Tibial nerve (tissue), 4 donors: ENCODE measurements at places on chromosomes 13 and 19. TPM values are rescaled to one million over a fixed set of nuclear protein-coding genes. Genes with fewer than 3 reads are reported as not detected.
A peak's percentile ranks its signal among the peaks of the same experiment; 100 is the strongest.

The SELENOV gene
- total RNA-seq = not detected

- no peak for DNase-seq
Measured at GRCh38 chr13:112828756-112829155, 138.9 kb downstream of the ATP11A start.

GRCh38 chr19:10501971-10502523 is 1.1 kb downstream of the KEAP1 start:
- DNase-seq = peak; percentile 55

The KLK12 gene
- total RNA-seq = not detected

DNA sequence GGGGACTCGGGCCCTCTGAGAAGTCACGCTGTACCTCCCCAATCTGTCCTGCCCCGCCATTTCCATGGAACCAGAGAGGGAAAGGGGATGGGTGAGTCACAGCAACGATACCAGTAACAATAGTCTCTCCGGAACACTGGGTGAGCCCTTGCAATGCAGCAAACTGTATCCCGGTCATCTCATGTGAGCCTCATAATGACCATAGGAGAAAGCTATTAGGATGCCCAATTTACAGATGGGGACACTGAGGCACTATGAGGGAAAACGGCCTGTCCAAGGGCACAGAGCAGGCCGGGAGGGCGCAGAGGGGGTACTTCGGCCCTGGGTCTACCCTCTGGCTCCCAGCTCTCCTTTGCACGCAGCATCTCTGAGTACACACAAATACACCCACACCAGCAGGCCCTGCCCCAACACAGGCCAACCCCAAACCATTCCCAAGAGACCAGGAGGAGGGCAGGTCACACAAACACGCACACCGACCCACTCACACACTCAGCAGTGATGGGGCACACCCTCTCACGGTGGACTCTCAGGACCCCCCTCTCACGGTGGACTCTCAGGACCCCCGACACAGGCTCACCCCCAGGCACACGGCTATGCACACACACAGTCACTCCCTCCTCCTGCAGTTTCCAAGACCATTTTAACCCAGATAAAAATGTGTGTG is 18.2 kb downstream of the LRRC4B start:
- DNase-seq = no peak

- no peak for DNase-seq
Measured at GRCh38 chr19:17754634-17755442, 3.6 kb downstream of the FCHO1 start.

The PLIN5 gene
- total RNA-seq = 25.6 TPM

DNA sequence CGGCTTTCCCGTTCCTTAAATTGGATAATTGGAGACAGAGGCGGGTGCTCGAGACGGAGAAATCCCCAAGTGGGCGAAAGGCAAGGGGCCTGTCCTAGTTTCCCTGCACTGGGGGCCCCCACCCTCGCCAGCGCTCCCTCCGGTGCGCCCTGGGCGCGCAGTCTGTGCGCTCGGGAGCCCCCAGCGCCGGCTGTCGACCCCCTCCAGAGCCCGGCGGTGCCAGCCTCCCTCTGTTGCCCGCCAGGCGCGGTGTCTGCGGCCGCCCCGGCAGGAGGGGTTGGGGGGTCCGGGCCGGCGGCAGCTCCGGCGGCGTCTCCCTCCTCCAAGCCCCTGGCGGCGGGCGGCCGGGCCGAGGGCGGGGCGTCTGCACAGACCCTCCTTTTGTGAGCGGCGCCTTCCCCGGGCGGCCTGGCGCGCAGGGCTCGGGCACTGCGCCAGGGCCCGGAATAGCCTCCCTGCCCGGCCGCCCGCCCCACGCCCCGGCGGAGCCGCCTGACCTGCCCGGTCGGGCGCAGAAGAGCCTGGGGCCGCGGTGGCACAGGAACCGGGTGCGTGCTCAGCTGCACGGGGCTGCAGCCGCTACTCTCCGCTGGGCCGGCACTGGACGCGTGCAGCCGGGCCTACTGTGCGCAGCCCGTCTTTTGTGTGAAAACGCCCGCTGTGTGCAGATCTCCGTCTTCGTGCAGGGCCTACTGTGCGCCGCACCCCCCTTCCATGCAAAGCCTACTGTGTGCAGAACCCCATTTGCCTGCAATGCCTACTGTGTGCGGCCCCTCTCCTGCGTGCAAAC is 13.2 kb downstream of the GADD45B start:
- no peak for DNase-seq

DNA sequence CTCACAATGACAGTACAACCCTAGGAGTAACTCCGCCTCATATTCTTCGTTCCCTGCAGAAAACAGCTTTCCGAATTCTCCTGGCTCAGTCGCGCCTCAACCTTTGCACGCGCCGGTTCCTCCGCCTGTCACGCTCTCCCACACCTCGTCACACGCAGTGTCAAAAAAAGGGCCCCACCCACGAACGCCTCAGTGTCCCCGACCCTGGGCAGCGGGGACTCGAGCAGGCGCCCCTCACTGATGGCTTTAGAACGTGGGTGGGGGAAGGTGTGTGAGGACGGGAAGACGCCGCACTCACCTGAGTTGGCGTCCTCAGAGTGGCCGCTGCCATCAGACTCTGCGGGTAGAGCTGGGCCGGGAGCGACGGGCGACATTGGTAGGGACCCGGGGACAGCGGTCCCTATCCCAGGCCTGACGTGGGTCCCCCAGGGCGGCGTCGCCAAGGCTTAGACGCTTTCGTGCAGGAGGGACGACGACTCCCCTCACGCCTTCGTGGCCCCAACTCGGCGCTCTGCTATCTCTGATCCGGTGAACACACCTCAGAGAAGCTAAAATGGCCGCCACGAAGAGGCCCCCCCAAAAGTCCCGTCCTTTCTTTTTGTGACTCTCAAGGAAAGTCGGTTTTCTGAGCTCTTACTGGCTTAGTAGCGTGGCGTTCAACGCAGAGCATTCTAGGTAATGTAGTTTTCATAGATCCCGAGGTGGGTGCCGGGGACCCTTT is at the start of gene ZNF154:
Gene ZNF154, minus strand, starts transcription at position 564 of the 721 bp plus-strand sequence. Its CDS starts 233 bp downstream, at position 331.
- DNase-seq = no peak

GRCh38 chr13:40475617-40476016 is 190.8 kb downstream of the FOXO1 start:
- DNase-seq = no peak

GRCh38 chr13:76878043-76878442 is 8.2 kb downstream of the KCTD12 start:
- DNase-seq = no peak

- DNase-seq = no peak
Measured at GRCh38 chr19:39916236-39916635, 18.2 kb downstream of the FCGBP start.

The S1PR5 gene
- total RNA-seq = not detected

DNA sequence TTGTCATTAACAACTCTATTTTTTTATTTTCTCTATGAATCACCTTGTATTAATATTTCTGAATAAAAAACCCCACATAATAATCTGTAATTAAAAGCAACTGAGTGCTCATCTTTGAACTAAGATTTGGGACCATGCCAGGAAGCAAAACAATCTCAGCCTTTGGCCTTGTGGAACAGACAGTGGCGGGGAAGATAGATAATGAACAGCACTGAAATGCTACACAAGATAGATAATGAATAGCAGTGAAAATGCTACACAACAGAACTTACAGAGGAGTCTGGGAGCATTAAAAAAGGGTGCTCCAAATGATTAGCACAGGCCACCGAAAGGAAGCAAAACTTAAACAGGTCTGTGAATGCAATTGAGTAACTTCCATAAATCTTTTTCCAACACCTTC is 134.9 kb downstream of the GPC5 start:
- no peak for DNase-seq

- DNase-seq = no peak
Measured at GRCh38 chr19:12987190-12987589, 8.1 kb upstream of the NFIX start.

- DNase-seq = no peak
Measured at GRCh38 chr13:34011552-34012085, 193.7 kb downstream of the RFC3 start.

DNA sequence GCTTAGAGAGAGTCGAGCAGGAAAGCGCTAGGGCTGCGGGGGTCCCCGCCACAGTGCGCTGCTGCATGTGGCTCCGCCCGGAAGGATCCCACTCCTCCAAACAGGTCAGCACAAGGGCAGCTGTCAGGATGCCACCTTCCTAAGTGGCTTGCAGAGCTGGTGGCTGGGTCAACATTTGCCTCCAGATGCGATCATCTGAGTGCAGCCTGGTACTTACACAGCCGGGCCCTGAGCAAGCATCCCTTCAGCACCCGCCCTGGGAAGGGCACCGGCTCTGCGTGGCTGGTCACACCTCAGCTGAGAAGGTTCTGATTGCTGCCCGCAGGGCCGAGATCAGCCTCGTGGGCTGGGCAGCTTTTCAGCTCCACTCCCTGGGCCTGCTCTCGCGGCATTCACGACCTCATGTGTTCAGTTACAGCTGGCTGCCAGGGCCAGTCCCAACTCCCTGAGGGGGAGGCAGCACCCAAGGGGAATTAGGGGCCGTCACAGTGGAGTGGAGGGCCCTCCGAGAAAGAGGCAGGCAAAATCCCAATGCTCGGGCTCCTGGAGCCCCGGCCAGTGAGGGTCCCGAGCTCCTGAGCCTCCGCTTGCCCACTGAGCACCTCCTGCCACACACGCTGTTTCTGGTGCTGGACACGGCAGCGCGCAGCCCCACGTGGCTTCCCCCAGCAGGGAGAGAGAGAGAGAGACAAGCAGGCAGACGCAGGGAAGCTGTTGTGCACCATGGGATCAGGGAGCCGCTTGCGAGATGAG is 26.8 kb downstream of the AP1M1 start:
- DNase-seq = no peak

GRCh38 chr19:29675650-29676186 is 10.5 kb downstream of the PLEKHF1 start:
- no peak for DNase-seq

- DNase-seq = no peak
Measured at GRCh38 chr19:55319785-55320184, 5.4 kb downstream of the TMEM150B start.

DNA sequence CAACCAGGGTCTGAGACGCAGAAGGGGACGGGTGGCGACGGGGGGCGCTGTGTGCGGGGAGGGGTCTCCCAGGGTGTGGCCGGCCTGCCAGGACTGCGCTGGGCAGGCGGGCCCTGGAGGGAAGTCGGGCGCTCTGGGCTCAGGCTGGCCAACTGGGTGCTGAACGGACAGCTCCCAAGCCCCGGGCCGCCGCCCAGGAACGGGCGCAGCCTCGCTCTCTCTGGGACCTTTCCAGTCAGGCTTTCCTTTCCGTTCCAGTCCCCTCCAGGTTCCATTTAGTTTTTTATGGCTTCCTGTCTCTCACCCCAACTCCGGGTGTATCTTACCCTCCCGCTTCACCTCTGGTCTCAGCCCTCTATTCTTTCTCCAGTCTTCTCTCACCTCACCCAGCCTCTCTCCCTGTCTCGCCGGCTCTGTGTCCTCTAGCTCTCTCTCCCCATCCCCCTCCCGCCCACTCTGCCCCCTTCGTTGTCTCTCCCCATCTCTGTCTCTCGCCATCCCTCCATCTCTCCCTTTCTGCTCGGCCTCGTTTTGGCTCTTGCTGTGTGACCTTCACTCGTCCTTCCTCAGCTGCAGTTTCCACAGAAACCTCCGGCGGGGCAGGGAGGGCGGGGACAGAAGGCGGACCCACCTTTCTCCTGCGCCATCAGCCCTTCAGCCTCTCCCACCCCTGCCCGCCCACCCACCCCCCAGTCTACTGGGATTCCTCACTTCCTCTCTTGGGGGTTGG is 3.3 kb upstream of the ATP1A3 start:
- no peak for DNase-seq

The ZNF83 gene
- total RNA-seq = 73.4 TPM

DNA sequence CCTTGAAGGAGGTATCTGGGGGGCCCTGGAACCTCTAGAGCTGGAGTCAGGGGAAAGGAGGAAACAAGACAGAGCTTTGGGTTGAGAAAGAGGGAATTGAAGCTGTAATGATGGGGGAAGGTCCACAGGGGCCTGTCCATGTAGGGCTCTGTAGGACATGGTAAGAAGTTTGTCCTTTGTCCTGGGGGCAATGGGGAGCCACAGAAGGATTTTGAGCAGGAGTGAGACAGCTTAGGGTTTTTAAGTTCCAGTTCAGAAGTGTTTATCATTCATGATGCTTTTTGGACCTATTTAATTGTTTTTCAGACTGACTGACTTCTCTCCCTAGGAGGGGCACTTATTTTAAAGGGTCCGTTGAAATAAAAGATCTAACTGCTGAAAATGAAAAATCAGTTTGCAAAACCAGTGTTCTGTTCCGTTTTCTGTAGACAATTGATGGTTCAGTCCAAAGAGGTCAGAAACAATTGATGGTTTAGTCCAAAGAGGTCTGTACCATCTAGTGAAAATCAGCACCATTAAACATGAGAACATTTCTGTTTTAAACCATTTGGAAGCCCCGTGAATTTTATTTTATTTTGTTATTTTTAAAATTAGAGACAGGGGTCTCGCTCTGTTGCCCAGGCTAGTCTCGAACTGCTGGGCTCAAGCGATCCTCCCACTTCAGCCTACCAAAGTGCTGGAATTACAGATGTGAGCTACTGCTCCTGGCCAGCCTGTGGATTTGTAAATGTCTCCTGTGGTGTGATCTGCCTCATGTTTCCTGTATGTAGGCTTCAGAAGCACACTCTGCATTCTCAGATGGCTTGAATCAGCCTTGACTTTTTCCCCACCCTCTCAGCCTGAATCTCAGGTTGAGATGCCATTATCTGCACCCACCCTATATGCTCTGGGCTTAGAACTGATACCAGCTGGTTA is 8.4 kb downstream of the PLD3 start:
- DNase-seq = no peak

The CEACAM5 gene
- not detected for total RNA-seq

The CDX2 gene
- not detected for total RNA-seq

- no peak for DNase-seq
Measured at GRCh38 chr19:29630655-29631054, 24.6 kb downstream of the POP4 start.

DNA sequence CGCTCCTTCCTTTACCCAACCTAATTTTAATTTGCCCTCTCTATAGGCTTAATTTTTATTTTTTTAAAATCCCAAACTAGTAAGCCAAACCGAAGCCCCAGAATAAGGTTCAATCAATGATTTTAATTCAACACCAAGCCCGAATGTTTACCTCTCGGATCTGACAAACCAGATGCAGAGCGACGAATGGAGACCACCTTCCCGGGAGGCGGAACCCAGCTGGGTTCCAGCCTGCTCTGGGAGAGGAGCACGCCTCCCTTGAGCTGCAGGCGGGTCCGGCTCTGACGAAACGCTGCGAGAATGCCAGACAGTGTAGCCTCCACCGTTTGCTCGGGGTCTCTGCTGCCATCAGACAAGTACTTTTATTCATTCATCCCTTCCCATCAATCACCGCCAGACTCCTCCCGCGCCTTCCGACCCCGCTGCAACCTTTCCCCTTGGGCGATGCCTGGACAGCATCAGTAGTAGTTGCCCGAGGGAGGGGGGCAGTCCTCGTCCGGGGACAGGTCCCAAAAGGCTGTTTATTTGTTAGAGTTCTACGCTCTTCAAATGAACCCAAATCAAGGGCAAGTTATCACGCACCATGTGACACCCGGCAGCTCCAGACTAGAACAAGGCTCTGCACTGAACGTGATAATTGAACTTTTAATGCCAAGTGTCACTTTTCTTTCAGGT is 752 bp upstream of the EDNRB start:
- DNase-seq = peak; percentile 19

GRCh38 chr13:55106509-55106908 is 2034.2 kb upstream of the PRR20A start:
- no peak for DNase-seq

The BRME1 gene
- total RNA-seq = 3.3 TPM

GRCh38 chr19:45643024-45643926 is 4.1 kb upstream of the EML2 start:
- peak; percentile 70 for DNase-seq
